ENCODE measurements at places on chromosomes 5 and 9. TPM values are rescaled to one million over a fixed set of nuclear protein-coding genes. Genes with fewer than 3 reads are reported as not detected.
A peak's percentile ranks its signal among the peaks of the same experiment; 100 is the strongest.

RAD1 gene
- 15.2 TPM for total RNA-seq

ANKDD1B gene
- total RNA-seq = 0.31 TPM

GRCh38 chr9:22045423-22045822 lies 36.3 kb upstream of the CDKN2B start:
- no peak for DNase-seq

TPPP gene
- 0.05 TPM for total RNA-seq

RNF183 gene
- not detected for total RNA-seq

DNA sequence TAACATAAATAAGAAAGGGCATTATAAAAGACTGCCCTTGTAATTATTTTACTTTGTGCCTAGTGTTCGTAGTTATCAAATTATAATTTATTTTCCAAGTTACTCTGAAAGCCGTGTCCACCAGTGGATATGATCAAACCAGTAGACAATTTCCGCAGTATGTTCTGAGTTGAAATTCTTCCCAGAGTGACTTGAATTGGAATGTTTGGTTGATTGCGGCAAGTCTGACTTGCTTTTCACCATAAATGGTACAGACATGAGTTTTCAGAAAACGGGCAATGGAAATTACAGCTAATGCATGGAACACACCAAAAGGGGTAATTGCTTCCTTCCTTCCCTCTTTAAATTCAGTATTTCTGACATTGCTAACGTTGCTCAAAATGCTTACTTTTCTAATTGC lies 56.6 kb downstream of the CHSY3 start:
- DNase-seq = no peak

LCNL1 gene
- not detected for total RNA-seq

PCDHB5 gene
- 7.8 TPM for total RNA-seq

GRCh38 chr5:124702525-124702924 lies 43.9 kb downstream of the ZNF608 start:
- no peak for DNase-seq

PDE6A gene
- total RNA-seq = not detected

GRCh38 chr5:1315709-1316587 lies 21.1 kb upstream of the TERT start:
- no peak for DNase-seq

CEL gene
- 4.2 TPM for total RNA-seq

- DNase-seq = no peak
Observed at GRCh38 chr9:23555851-23556250, 270.2 kb downstream of the ELAVL2 start.

LSM11 gene
- total RNA-seq = 6.0 TPM

GFI1B gene
- total RNA-seq = not detected

MAP3K1 gene
- total RNA-seq = 27.5 TPM

DNA sequence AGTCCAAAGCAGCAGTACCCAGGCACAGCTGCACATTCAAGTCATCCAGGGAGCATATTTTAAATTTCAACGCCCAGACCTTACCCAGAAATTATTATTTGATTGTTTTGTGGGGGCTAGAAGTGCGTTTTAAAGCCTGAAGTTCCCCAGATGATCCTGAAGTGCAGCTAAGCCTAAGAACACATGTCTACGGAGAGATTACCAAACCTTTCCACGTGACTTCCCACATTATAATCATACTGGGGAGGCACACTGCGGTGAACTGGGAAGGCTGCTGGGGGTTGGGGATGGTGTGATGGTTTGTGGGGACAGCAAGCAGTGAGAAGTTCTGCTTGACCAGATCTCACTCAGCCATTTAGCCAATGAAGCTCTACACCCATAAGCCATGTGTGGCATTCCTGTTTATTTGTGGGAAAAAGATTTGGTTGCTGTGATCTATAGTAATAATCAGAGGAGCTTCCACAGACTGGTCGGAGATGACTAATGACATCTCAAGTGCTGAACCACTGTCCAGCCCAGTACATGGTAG lies 93.4 kb upstream of the CDH6 start:
- no peak for DNase-seq

DNA sequence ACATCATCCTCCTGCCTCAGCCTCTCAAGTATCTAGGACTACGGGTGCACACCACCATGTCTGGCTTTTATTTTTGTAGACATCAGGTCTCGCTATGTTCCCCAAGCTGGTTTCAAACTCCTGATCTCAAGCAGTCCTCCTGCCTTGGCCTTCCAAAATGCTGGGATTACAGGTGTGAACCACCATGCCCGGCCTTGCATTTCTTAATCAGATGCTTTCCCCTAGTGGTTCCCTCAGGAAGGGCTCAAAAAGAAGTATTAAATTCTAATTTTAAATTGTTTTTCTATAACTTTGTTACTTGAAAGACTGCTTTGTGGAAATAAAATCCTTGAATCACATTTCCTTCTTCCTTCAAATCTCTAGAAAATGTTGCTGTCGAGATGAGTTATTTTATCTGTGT lies 79.5 kb upstream of the ROR2 start:
- DNase-seq = no peak

DNA sequence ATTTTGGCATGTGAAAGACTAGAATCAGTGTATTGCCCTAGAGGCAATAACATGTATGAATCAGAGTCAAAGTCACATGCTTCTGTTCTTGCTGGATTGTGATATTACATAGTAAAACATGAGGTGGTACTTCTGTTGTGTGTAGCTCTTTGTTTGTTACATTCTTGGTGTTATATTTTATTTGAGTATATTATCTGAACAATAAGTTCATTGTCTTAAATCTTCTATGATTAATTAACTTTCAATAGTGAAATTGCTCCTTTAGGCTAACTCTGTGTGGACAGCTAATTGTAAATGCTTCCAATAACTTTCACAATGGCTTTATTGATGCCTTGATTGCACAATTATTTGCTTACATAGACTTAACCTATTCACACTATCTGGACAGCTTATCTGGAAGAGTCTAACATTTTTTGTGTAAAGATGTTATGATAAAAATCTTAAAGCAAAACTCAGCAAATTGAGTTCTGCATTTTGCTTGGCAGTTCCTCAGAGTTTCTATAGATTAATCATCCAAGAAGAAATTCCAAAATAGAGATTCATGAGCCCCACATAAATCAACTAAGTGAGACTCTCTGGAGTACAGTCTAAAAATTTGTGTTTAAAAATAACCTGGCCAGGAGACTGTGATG lies 239.6 kb upstream of the TUSC1 start:
- DNase-seq = no peak

SNCB gene
- 0.80 TPM for total RNA-seq

GRCh38 chr9:124077915-124078572 lies 66.5 kb downstream of the LHX2 start:
- no peak for DNase-seq

GPR150 gene
- not detected for total RNA-seq

- no peak for DNase-seq
Observed at GRCh38 chr9:115930472-115930871, 223.1 kb upstream of the PAPPA start.

CTNND2 gene
- total RNA-seq = 3.6 TPM

CDC23 gene
- total RNA-seq = 40.8 TPM

- DNase-seq = no peak
Observed at GRCh38 chr5:177146891-177147638, 13.5 kb downstream of the NSD1 start.

GRCh38 chr9:136172412-136173079 lies 32.4 kb downstream of the LHX3 start:
- DNase-seq = no peak

DNA sequence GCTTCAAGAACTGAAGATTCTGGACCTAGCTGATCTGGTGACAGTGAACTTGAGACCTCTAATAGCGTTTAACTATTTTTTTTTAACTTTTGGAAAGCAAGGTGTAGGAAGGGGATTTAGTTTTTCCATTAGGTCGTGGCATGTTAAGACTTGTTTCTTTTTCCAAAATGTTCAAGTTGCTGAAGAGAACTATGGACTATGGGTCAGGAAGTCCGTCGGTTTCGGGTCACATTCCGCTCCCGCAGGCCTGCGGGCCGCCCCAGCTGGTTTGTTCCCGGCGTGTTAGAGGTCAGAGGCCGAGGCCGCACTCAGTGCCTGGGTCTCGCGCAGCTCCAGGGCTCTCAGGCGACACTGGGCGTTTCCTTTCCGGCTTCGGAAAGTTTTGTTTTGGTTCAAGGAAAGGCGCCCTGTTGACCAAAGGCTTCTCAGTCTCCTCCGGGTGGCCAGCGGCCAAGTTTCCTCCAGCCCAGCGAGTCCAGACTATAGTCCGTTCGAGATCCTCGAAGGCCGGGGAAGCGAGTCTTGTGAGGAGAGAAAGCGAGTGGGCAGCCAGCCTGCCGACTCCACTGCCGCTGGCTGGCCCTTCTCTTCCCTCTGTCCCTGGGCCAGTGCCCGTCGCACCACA lies 586 bp upstream of the FCHO2 start:
- peak; percentile 63 for DNase-seq

HRCT1 gene
- total RNA-seq = 0.87 TPM

PHYHD1 gene
- total RNA-seq = 10.3 TPM

SEMA4D gene
- 14.8 TPM for total RNA-seq

DNA sequence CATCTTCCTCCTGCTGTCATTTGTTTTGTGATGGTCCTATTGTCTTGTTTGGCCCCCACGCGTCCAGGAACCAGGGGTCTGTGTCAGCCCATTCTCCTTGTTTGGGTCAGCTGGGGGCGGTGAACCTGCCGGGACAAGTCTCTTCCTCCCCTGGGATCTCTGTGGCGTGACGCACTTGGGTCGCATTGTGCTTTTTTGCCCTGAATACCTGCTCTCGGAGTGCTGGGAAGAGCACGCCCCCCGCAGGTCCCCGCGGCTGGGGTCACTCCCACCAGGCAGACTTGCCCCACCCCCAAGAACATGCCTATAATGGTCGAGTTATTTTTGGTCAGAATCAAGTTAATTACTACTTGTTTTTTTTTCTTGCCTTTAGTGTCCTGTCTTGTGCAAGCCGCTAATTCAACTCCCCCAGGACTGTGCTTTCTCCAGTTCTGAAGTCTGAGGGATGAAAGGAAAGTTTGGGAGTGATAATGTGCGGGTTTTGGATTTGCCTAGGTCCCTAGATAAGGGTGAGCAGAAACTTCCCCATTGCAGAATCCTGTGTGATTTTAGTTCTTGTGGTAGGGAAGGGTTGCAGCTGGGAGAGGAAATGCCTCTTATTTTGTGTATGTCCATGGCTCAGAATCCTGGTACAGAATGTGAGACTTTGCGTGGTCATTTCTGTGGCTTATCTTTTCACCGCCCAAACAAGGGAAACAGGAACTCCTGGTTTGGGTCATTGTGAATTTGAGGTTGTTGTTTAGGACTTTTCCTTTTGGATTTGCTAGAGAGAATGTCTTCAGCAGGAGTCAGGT lies 789 bp downstream of the ACER2 start:
- DNase-seq = peak; percentile 43

GRCh38 chr9:21591221-21592062 lies 109.3 kb upstream of the IFNE start:
- no peak for DNase-seq

DNA sequence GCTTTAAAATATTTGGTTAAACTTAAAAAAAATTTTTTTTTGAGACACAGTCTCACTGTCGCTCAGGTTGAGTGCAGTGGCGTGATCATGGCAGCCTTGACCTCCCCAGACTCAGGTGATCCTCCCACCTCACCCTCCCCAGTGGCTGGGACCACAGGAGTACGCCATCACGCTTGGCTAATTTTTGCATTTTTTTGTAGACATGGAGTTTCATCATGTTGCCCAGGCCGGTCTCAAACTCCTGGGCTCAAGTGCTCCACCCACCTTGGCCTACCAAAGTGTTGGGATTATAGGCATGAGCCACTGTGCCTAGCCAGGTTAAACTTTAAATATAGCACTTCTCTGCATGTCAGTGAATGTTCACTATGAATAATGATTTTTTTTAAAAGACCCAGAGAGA lies 224.5 kb upstream of the RFX3 start:
- DNase-seq = no peak

GRCh38 chr9:38227061-38227540 lies 158.1 kb upstream of the SHB start:
- DNase-seq = peak; percentile 35

DNA sequence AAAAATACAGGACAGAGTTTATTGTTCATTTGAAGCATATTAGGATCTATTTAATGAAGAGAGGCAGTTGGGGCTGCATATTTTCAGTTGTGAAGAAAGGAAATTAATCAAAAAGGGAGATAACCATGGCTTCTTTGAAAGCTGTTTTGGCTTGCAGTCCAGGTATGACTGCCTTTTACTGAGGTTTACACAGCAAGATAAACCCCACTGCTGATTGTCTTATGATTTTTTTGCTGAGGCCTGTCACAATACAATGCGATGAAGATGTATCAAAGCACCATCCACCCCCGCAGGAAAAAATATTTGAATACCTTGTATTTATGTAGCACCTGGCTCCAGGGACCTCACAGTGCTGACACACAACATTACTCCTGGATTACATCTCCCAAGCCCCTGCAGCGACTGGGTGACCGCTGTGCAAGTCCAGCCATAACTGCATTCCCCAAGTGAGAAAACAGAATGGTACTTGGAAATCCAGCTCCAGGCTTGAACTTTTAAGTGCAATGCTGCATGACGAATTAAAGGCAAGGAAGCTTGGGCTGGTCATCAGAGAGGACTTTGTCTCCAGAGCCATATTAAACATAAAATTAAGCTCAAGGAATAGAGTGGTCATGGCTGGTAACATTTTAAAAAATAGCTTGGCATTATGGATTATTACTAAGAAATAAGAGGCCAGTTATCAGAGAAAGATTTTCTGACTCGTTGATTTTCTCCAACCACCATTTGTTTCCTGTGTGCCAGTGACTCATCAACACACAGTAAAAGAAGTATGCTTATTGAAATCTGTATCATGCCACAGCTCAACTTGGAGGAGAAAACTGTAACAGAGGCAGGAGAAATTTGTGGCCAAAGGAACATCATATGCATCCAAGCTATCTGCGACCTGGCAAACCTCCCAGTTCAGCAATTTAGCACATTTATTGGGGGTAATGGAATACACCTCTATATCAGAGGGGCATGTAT lies 374.2 kb downstream of the MAN2A1 start:
- DNase-seq = no peak

DNA sequence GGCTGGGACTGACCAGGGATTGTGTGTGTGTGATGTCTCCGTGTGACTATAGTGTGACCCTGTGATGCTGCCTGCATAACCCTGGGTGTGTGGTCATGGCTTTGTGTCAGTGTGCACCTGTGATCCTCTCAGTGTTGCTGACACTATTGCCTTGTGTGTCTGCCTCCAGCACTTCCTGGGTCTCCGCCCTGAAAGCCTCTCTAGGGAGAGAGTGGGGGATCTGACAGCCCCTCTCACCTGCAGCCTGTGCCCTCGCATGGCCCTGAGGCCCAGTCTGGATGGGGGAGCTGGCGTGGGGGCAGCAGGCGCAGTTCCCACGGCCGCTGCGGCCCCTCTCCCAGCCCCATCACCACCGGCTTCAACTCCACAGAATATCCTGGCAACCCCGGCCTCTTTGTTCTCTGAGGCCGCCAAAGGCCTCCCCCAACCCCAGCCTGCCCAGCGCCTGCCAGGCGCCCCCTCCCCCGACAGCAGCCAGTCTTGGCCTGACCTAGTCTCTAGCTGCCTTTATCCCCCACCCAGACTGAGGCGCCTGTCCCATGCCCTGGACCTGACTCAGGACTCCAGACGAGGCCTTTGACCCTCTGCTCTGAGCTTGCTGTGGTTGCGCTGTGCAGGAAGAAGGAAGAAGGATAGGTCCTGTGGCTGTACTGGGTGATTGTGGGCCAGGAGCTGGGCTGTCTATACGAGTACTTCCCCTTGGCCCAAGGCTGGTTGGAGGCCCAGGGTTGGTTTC lies 38.7 kb downstream of the CXXC5 start:
- DNase-seq = peak; percentile 28

PCDHGA6 gene
- total RNA-seq = 3.9 TPM

PRDM9 gene
- total RNA-seq = not detected

SNX24 gene
- 16.1 TPM for total RNA-seq

GRCh38 chr9:106576232-106576760 lies 286.7 kb upstream of the ZNF462 start:
- no peak for DNase-seq

GRCh38 chr5:8842971-8843551 lies 702.8 kb downstream of the SEMA5A start:
- DNase-seq = no peak

STK10 gene
- 69.3 TPM for total RNA-seq
